ENCODE measurements at places on chromosomes 3 and 15.

GRCh38 chr3:27380433-27381357 is 11.5 kb upstream of the NEK10 start:
- DNase-seq = no peak

DNA sequence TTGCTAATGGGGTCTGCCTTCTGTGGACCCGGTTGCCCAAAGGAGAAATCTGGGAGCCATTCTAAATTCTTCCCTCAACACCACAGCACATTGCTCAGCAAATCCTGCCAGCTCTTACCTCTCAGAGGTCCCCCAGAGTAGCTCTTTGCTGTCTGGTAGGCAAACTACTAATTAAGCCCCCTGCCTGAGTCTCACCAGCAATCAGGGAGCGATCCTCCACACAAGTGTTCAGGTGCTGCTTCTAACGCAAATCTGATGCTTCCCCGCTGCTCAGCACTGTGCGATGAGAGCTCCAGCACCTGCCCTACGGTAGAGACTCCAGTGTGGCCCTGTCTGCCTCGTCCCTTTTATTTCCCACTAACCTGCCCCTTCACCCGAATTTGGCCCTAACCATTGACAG is 60.5 kb downstream of the HCN4 start:
- no peak for DNase-seq

GRCh38 chr3:134579141-134579665 is 71.6 kb downstream of the KY start:
- DNase-seq = no peak

DNA sequence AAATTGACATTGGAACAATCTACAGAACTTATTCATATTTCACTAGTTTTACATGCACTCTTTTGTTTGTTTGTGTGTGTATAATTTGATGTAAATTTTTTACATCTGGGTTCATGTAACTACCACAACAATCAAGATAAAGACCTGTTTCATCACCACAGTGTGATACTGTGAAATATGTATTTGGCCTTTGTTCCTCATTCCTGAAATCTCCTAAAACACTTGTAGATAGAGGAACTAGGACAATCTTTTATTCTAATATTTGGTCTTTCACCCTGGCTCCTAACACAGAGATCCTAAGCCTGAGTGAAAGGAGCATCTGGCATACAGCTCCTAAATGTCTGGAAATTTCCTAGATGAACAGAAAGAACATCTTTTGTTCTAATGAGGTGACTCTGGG is 155.0 kb upstream of the GPR149 start:
- no peak for DNase-seq

DNA sequence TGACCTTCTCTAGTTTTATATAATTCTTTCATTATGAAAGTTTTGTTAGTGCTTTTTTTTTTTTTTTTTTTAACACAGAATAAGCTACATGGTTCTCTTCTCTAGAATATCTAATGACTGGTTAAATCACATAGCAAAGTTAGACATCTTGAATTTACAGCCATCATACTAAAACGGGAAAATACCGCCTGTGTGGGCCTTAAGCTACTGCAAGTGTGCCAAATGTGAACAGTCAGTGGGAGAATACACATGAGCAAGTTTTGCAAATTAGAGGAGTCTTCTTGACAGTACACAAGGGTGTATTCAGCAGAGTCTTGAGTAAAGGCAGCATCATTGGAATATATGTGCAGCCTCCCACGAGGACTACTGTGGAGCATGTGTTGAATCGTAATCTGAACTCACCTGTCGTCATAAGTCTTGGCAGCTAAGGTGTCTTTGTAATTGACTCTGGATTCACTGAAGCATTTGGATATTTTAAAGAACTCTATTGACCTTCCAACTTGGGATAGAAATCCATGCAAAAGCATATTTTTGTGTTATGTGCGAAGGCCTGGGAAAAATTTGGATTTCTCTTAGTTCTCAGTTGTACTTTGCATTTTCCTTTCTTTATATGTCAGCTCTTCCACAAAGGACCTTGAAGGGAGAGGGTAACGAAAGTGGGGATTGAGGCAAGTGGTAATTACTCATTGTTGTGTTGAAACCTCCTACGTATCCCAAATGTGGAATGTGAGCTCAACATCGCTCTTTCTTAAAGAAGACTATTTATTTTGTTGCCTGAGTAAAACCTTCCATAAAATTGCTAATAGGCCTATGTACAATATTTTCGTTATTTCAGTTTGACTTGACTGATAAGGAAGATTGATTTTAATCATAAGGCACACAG is 117.4 kb downstream of the ATG7 start:
- no peak for DNase-seq

DNA sequence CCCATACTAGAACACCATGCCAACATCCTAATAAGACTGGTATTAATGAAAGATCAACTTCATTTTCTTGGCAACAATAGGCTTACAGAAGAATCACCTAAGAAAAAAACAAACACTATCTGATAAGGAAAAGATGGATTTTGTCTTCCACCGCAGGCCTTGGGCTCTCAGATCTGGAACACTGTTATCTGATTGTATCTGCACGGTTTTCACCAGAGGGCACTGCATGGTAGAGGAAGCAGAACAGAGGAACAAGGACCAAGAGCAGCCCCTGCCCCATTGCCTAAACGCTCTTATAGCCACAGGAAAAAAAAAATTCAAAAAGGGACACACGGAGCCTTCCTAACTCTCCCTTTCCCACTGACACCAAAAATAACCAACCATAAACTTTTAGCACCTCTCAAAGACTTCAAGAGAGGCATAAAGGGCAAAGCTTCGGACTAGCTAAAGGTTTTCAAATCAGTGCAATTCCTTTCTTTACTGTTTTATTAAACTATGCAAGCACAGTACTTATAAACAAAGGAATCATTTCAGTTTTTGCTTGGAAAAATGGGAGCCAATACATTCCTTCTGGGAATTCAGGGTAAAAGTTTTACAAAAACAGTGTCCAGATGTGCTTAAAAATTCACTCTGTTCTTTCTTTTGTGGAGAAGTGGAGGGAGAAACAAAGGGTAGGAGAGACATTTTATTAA is 23.3 kb downstream of the IL17RD start:
- no peak for DNase-seq

GRCh38 chr3:18499301-18499700 is 74.2 kb upstream of the SATB1 start:
- no peak for DNase-seq

GRCh38 chr3:43291546-43291945 is 5.2 kb downstream of the SNRK start:
- no peak for DNase-seq

DNA sequence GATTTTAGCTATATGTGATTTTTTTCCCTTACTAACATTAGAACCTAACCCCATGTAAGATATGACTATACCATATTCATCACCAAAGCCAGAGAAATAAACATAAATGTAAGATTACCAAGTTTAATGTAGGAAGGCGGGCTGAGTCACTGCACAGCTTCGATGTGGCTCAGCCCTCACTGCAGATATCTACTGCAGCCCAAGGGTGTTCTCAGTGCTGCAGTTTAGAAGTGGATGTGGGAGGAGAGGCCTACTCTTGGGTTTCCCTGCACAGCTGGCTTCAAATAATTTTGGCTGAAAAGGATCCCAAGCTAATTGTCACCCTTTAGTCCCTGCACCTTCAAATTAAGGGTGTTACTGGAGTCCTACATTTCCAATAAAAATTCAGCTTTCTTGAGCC is 9.3 kb downstream of the ARPP19 start:
- DNase-seq = no peak

- no peak for DNase-seq
Measured at GRCh38 chr3:173733029-173733652, 335.6 kb downstream of the NLGN1 start.

- no peak for DNase-seq
Measured at GRCh38 chr3:64438812-64439211, 213.5 kb upstream of the PRICKLE2 start.

DNA sequence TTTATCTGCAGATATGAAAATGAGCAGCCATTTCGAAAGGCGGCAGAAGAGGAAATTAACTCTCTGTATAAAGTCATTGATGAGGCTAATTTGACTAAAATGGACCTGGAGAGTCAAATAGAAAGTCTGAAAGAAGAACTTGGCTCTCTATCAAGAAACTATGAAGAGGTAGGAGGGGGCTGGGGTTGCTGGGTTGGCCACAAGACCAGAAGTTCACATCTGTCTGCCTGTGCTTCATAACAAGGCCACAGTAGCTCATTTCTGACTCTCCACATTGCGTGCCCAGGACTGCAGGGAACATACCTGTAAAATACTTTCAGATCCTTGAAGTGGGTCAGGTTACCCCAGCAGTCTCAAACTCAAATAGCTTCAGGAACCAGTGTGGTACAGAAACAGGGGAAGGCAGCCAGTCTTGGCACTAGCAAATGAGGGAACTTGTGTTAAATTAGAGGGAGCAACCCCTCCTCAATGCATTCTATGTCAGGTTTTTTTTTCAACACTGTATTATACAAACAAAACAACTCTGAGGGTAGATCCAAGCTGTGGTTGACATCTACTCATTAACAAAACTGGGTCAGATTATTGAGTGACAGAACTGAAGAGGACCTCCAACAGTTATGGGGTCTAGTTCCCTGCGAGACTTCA is 48.7 kb downstream of the BFSP2 start:
- no peak for DNase-seq

GRCh38 chr3:170703121-170703588 is 117.3 kb upstream of the SLC7A14 start:
- no peak for DNase-seq

- no peak for DNase-seq
Measured at GRCh38 chr3:69647511-69648110, 91.7 kb upstream of the MITF start.

DNA sequence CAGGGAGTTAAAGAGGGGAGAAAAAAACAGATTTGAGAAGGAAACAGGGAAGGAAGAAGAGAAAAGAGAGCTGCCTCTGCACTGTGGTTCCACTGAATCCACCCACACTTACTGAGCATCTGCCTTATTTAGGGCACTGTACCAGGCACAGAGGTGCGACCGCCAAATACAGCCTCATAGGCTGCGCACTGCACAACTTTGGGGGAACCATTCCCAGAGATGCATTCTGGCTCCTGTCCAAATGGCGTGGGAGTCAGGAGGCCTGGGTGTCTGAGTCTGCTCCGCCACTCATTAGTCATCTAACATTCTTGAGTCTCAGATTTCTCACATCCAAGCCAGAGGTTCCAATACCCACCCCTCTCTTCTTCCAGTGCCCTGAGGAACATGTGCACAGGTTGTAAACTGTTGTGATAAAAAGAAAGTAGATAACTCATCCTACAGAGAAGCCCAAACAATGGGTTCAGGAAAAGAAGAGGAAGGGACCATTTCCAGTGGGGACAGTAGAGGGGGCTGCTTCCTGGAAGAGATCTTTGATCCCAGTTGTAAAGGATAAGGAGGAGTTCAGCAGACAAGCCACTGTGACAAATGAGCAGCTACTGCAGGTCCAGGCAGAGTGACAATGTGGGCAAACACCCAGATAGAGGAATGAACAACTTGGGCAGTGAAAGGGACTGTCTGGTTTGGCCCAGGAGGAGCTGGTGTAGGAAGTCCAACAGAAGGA is 254.6 kb downstream of the UACA start:
- DNase-seq = no peak

- DNase-seq = no peak
Measured at GRCh38 chr3:111476701-111477100, 65.3 kb upstream of the CD96 start.

DNA sequence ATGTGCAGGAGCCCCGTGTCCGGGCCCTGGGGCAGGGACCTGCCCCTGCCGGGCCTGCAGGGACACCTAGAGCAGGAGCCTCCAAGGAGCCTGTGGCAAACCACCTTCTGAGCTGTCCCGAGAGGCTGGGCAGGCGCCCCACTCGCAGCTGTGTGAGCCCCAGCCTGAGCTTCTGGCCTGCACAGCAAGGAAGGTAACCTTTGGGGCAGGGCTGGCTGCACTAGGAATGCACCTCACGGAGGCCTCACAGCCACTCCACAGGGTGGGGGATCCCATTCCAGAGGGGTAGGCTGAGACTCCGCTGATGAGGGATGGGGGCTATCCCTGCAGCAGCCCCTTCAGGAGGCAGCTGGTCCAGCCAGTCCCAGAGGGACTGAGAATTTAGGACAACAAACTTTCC is 68.1 kb downstream of the DNAJB8 start:
- no peak for DNase-seq

GRCh38 chr3:49183873-49184272 is 12.5 kb downstream of the KLHDC8B start:
- DNase-seq = no peak

GRCh38 chr3:33722191-33722590 is 4.1 kb upstream of the CLASP2 start:
- no peak for DNase-seq

DNA sequence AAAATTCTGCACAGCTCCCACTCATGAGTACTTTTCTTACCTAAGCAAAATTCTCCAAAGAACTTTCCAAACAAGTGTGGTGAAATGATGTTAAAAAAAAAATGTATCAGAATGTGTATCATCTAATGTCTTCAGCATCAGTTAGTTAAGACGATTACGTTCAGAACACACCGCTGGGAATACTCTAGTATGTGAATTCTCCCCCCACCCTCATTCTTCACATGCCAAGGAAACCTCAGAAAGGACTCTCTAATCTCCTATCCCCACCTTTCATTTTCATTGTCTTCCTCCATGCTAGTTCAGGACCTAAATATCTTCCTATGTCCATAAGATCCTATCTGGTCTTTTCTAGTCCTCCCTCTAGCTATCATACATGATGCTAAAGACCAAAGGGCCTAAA is 457.4 kb downstream of the SHQ1 start:
- no peak for DNase-seq

DNA sequence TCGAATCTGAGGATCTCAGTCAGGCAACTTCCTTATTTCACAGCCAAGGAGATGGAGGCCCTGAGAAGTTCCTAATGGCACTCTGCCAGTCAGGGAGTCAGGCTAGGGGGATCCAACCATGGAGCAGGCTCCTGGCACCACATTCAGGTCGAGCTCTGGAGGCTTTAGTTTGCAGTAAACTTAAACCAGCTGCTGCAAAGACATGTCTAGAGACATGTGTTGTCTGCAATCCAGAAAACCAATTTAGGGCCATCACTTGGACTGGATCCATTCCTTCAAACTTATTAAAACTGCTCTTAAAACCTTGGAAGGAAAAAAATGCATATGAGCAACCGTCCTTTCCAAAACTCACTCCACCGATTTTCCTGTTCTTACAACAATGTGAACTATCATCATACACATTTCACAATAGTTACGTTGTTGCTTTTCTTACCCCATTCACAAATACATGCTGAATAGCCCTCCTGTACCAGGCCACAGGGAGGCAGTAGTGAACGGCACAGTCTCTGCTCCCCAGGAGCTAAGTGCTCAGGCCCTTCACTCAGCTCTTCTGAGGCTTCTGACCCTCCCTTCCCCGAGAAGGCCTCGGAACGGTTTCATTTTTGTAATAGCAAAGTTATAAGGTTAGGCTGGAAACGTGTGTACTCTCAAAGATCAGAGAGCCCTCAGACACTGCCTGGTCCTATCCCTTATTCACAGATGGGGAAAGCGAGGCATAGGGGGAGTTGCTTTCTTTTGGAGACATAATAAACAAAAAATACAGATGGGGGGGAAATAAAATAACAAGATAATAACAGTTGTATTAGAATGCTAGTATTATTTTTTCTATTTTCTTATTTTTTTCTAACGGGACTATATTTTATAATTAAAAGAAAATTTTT is 20.1 kb downstream of the RFT1 start:
- no peak for DNase-seq
